Pancreas (tissue), 10 donors: ENCODE measurements at places on chromosomes 6 and 20.

GRCh38 chr20:61024390-61024789 is 227.7 kb upstream of the CDH4 start:
- DNase-seq: no peak

DNA sequence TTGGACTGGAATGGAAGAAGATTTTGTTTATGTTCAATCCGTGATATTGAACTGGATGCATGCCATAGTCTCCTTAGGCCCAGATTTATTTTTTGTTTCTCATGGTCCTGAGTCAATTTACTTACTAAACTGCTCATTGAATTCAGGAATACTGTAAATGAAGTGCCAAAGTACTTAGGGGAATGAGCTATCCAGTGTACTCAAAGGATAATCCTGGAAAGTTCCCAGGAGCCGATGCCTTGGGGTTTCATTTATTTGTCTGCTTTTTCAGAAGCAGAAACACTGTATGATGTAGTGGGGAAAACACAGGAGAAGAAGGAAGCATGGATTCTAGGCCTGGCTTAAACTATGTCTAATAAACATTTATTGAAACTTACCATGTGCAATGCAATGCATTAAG is 56.1 kb upstream of the THEMIS start:
- no peak for DNase-seq

- DNase-seq: no peak
Measured at GRCh38 chr6:136079701-136080565, 170.2 kb downstream of the MTFR2 start.

DNA sequence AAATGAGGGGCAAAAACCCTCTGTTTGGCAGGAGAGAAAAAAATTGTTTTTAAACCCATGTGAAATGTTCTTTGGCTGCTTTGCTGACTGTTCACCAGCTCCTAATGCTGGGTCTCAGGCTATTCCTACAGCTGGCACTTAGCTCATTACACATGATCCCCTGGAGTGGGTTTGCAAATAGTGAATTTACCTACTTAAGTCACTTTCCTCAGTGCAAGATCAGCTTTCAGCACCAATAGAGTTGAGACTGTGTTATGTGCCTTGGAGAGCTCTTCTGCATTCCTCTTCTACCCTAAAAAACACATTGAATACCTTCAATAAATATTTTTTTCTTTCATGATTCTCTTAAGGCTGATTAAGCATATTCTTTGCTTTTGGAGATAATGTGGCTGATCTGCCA is 58.4 kb upstream of the PRDM1 start:
- DNase-seq: no peak

- DNase-seq: no peak
Measured at GRCh38 chr6:123610779-123611178, 26.0 kb downstream of the TRDN start.
